ENCODE measurements at places on chromosomes 6 and 20.

DNA sequence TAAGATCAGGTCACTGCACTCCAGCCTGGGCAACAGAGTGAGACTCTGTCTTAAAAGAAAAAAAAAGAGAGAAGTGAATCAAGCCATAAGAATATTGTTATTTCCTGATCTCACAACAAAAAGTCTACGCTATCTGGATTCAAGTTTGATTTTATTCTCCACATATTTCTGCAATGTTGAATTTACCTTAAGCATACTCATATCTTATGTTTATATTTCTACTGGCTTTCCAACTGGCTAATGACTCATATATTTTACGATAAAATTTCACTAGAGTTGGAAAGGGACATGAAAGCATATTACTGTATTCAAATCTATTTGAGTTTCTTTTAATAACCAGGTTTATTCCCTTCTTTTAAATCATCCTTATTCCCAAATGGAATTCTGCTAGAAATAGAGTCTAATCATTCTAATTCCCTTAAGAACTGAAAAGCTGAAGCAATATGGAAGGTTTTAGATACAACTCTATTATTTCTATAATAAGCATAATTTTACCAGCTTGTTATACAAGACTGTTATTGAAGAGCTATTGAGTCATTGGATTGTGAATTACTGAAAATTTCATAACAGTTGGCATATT, 276.9 kb upstream of the HS3ST5 start:
- DNase-seq, result no peak

- no peak for DNase-seq
These were observed 216.9 kb upstream of the LRFN2 start for GRCh38 chr6:40803897-40804702.

GRCh38 chr20:37543828-37544227, 16.2 kb upstream of the BLCAP start:
- DNase-seq, result no peak

GRCh38 chr6:83247471-83247870, 54.3 kb downstream of the RWDD2A start:
- DNase-seq, result no peak

- DNase-seq, result peak; percentile 50
These were observed 35.6 kb upstream of the KCNK16 start for GRCh38 chr6:39357998-39358686.

GRCh38 chr6:153449279-153449678, 318.2 kb upstream of the RGS17 start:
- no peak for DNase-seq

DNA sequence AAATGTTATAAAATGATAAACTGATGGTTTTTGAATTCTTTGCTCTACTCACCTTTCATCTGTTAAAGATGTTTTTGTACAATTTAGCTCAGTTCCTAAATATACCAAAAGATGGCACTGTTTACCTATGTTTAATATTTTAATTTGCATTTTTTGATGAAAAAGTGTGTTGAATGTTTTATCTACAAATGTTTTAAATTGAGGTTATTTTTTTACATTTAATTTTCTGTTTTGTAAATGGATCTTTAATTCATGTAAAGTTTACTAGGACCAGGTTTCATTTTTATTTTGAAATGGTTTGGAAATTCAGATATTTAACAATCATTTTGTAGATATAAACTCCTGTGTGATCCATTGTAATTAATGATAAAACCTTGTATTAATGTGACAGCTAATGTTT, 30.0 kb downstream of the CDKAL1 start:
- DNase-seq, result no peak

DNA sequence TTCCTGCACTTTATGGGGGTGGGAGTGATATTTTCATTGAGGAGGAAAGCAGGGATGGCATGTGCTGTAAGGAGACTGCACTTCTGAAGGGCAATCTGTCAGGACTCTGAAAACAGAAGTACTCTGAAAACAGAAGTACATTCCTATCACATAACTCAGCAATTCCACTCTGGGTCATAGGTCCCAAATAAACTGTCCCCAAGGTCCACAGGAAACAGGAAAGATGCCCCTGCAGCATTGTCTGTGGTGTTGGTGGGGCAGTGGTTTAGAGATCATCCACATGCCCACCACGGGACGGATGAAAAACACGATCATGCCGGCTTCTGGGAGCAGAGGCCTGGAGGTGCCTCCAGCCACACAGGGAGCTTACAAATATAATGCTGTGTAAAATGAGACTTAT, 150.3 kb downstream of the OTOR start:
- DNase-seq, result no peak

DNA sequence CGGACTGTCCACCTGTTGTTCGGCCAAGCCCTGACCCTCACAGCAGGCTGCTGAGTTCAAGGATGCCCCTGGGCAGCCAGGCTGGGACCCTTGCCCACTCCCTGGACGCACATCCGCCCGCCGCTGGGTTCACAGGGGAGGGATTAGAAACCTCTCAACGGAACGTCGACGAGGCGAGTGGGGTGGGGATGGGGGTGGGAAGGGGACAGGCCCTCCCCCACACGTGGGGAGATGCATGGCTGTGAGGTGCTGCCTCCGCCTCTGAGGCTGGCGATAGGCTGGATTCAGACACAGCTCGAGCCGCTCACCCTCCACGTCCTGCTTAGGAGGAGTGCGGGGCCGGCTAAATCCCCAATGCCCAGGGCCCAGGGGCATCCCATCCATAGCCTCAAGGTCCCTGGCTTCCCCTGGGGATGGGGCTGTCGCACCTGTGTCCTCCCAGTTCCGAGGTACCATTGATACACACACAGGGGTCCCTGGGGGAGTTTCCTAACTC, 90.6 kb upstream of the BHLHE23 start:
- DNase-seq, result no peak

- DNase-seq, result no peak
These were observed 5.6 kb upstream of the CFB start for GRCh38 chr6:31940256-31940664.

DNA sequence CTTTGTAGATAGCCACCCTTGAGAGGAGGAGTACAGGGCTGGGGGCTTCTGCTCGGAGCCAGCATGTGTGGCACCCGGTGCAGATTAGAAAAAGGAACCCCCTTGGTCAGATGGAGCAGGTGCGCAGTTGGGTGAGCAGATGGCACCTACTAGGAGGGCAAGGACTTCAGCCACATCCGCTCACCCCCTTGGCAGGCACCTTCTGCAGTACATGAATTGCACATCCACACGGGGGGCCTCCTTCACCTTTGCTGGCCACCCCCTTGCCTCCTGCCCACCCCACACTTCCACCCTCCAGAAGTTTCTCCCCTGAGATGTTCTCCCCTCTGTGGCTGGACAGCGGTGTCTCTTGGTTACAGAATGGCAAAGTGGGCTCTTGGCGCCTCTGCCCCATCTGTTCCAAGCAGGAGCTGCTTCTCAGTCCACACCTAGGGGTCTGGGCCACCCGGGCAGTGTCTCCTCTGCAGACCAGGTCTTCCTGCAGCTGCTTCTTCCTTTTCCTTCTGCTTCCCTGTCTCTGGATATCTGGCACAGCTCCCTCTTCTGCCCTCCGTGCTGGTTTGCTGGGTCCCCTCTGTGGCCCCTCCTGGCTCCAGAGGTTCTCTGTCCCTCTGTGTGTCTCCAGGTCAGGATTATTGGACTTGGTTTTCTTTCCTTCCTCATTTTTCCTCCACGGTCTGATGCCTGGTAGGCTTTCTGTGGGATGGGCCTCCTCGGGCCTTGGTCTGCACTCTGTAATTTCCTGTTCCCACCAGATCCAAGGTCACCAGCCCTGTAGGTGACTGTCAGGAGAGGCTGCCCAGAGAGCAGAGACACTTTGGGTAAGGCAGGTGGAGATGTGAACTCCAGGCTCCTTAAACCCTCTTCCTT, 4.1 kb downstream of the MDFI start:
- DNase-seq, result no peak

GRCh38 chr6:100269189-100269588, 195.5 kb downstream of the SIM1 start:
- DNase-seq, result no peak

- DNase-seq, result no peak
These were observed 11.7 kb downstream of the ZBTB46 start for GRCh38 chr20:63819224-63819921.

DNA sequence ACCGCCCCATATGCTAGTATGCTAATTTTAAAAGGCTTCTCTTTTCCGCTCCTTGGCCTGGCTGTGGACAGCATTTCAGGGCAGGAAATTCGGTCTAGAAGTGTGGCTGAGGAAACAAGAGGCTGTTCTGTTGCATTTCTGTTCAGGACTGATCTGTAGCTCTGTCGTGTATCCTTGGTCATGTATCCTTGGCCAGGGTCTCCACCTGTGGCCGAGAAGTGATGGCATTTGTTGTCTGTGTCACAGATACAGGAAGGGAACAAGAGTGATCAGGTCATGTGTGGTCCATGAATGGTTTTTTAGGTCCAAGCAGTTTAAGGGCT, 300.5 kb upstream of the SUPT3H start:
- no peak for DNase-seq

DNA sequence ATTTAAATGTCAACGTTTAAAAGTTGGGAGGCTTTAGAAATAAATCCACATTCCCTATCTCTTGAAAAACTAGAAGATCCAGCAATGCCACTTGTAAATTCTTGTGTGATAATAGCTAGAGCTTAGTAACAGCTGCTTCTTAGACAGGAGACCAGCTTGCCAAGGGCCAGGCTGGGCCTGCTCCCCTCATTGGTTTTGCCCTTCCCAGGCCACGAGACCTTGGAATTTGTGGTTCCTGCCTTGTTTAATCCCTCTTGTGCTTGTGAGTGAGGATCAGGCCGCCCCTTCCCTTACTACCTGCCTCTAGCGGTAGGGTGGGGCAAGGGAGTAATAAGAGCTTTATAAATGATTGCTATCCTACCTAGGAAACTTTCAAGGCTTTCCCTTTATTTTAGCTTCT, 363.5 kb downstream of the SYNE1 start:
- DNase-seq, result no peak

DNA sequence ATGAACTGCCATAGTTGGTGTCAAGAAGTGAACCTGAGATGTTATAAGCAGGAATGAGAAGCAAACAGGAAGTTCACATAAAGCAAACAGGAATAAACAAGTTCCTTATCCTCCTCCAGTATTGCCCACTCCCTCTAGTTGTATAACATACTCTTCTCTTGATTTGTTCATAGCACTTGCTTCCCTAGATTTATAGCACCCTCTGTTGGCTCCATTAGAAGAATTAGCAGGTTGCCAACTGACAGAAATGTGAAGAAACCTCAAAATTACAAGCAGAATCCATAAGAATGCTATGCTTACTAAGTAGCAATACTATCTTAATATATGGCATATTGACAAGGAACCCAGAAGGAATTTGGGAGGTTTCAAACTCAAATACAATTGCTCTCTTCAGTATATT, 195.4 kb downstream of the TBX18 start:
- DNase-seq, result no peak

DNA sequence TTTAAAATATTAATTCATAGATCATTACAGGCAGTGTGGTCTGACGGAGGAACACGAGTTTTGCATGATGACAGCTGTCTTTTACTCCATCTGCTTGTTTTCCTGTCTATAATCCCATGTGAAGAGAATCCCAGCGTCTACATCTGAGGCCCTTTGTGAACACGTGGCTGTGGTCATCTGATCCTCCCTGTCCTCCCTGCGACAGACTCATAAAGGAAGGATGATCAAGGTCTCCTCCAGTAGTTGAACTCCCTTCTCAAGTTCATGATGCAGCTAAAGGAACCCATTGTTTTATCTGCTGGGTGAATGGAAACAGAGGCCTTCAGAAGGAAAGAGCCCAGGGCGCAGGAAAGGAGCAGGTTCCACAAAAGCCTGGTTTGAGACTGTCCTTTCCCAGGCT, 435.8 kb upstream of the JARID2 start:
- DNase-seq, result no peak

DNA sequence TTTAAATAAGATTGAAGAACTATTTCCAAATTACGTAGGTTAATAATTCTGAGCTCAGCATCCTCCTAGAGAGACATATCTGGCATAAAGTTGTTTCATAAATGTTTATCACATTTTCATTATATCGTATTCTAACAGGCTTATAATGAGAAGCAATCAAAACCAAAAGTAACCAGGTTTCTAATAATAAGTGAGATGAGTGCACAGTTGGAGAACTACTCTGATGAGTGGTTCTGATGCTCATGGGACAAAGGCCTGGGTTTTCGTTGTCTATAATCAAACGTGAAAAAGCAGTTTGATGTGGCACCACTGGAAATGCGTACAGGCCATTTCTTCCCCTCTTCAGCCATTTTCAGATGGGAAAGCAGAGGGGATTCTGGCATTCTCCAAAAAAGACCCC, 4.7 kb upstream of the SERPINB6 start:
- no peak for DNase-seq

DNA sequence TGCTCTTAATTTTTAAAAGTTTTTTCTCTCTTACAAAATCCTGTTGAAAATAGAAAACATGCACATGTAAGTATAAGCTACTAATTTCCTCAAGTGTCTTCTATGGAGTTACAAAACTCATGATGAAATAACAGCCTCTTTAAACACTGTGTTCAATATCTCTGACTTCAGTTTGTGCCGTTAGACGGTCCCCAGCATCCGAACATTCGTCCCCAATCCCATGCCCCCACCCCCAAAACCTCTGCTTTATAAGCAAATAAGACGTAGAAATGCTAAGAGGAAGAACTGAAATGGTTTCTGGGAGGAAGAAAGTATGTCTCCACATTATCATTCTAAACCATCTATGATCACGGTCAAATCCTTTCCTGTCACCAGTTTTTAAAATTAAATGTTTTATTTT, 31.7 kb upstream of the MYB start:
- no peak for DNase-seq

DNA sequence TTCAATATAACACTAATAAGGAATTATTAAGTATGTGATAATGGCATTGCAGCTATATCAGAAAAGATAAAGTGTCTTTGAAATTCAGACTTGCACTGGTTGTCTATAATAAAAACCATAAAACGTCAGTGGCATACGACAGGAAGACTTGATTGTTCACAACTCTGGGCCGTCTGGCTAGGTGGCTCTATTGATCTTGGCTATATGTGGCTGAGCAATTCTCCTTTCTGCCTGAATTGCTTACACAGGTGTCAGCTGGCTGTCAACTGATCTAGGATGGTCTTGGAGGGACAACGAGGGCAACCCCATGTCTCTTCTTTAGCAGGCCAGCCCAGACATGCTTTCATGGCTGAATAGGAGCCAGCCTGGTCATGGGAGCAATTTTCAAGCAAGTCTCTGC, 359.1 kb downstream of the QKI start:
- no peak for DNase-seq

GRCh38 chr6:89087881-89088280, 7.3 kb downstream of the PNRC1 start:
- no peak for DNase-seq

DNA sequence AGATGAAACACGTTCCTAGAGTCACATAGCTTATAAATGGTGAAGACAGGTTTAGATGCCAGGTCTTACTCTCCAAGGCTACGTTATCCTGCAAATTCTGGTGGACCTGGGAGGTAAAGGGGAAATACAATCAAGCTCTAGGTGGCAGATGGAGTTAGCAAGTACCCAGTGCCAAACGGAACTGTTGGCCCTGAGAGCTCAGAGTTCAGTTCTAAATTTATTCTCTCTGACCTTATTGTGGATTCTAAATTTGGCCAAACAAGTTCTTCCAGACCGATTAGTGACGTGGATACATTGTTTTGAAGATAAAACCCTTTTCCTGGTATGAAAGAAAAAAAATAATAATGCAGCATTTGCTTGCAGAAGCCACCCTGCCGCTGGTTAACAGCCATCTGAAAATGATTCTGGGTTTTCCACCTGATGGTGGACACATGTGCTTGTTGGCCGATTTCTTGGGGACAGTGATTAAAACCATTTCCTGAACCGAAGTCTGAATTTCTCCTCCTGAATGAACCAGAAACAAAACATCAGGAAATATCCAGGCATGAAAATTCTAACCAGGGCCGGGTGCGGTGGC, 32.5 kb downstream of the RIPOR3 start:
- peak; percentile 39 for DNase-seq

GRCh38 chr6:49030251-49031020, 432.6 kb downstream of the MMUT start:
- no peak for DNase-seq

- no peak for DNase-seq
These were observed 118.8 kb upstream of the FRMD1 start for GRCh38 chr6:168197636-168198301.
